ENCODE measurements at places on chromosomes 6 and 20.

DNA sequence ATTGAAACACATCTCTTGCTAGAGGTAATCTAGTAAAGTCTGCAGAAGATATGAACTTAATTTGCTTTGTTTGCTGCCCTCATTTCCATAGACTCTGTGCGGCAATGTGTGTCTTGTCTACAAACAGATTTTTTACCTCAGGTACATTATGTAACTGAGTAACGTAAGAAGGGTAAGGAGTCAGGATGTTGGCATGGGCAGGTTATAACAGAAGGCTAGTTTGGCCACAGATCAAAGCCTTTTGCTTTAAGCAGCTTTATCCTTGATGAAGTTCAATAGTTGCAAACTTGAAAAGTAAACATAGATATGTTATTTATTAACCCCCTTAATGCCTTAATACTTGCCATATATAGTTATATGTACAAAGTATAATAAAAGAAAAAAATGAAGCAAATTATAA, 391.6 kb upstream of the FKBP1C start:
- no peak for DNase-seq

- DNase-seq, result peak; percentile 58
These were observed 52.2 kb upstream of the DTNBP1 start for GRCh38 chr6:15715060-15715459.

DNA sequence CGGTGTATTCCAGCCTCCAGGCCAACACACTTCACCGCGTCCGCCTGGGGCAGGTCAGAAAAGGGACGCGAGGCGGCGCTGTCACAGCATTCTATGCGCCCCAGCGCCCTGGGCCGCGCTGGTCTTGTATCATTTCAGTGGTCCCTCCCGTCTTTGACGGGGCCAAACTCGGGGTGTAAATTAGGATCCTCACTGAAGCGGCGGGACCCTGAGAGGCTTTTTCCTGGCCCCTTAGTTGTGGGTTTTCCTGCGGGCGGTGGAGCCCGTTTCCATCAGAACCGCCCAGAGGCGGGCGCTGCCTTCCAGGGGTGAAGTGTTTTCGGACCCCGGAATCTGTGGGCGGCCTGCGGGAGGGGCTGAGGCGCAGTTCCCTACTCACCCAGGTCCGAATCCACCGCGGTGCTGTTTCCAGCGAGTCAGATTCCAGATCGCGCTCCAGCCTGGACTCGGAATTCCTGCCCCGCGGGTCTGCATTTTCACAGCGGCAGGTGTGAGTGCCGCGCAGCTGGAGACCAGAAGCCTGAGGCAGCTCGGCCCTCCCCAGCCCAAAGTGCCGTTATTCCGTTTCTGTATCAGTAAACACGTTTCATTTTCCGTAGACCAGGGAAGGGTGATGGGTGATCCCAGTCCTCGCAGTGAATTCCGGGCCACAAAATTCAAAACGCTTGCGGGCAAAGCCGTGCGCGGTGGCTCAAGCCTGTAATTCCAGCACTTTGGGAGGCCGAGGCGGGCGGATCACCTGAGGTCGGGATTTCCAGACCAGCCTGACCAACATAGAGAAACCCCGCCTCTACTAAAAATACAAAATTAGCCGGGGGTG, 3.9 kb upstream of the MICB start:
- DNase-seq, result peak; percentile 88

DNA sequence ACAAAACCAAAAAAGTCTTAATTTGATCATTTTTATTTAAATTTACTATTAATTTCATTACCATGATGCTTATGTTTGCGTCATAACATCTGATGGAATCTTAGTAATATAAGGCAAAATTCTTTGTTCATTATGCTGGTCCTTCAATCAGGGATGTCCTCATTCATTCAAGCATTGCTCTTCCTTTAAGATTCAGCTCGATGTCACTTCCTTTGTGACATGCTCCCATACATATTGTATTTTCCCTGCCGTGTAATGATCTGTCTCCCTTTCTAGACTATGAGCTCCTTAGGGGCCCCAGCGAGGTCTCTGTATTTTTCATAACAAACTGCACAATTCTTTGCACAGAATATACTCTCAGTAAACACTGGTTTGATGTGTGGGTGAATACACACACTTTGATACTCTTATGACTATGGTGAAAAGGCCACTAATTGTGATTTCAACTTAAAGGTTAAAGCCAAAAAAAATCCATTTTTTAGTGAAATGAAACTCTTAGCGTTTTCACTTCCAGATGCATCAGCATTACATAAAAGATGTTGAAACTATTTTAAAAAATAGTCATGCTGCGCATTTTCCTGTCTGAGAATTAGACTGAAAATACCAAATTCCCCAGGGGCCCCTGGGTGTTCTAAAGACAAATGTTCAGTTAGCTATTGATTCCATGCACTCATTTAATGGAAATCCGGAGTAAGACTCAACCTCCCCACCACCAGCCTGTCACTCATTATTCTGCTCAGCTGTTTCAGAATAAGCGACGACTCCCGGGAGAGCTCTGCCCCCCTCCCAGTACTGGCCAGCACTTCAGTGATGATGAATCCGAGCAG, 169.7 kb downstream of the ATXN1 start:
- peak; percentile 56 for DNase-seq

DNA sequence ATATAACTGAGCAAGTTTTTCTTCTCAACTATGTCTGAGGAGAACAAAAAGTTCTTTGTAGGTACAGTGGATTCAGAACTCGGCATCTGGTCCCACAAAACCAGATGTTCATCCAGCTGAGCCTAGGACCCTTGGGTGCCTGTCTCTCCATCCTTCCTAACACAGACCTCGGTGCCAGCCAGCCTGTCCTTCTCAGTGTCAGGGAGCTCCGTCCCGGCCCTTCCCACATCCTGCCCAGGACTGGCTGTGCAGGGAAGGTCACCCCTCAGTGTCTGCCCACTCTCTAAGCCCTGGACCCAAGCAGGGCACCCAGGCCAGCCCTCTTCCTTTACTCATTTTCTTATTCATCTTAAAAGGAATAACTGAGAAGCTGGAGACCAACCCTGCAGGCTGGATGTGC, 32.0 kb upstream of the AGPAT4 start:
- DNase-seq, result no peak

DNA sequence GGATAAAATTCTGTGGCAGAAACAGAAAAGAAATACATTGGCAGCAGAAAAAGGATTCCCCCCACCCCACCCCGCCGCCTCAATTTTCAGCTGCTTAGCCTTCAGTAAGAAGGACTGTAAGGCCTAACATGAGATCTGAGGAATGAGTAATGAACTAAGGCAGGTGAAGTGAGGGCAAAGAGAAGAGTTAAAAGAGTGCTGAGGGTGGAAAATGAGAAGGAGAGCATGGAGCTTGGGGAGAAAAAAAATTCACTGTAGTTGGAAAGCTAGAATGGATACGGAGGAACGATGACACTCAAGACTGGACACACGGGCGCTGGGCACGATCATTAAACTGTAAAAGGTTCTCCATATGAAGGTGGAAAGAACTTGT, 14.6 kb downstream of the POM121L2 start:
- no peak for DNase-seq

All from activated CD4-positive, alpha-beta T cell treated with anti-CD3 and anti-CD28 coated beads for 48 hours (primary cell).